ENCODE measurements at places on chromosomes 12 and 14.

GRCh38 chr14:105387530-105387922, 10.8 kb upstream of the TEX22 start:
- DNase-seq = no peak

- DNase-seq = no peak
Measured at GRCh38 chr14:68401855-68402254, 391.0 kb downstream of the ZFP36L1 start.

- no peak for DNase-seq
Measured at GRCh38 chr14:95267306-95267705, 52.4 kb downstream of the CLMN start.

- no peak for DNase-seq
Measured at GRCh38 chr12:11568155-11568761, 81.2 kb upstream of the ETV6 start.

- no peak for DNase-seq
Measured at GRCh38 chr12:124398578-124399227, 103.8 kb downstream of the RFLNA start.

- no peak for DNase-seq
Measured at GRCh38 chr12:55720071-55720564, at the start of gene RDH5. Gene RDH5, plus strand, starts transcription at chr12:55720393. Its CDS starts 792 bp downstream, at chr12:55721185.

DNA sequence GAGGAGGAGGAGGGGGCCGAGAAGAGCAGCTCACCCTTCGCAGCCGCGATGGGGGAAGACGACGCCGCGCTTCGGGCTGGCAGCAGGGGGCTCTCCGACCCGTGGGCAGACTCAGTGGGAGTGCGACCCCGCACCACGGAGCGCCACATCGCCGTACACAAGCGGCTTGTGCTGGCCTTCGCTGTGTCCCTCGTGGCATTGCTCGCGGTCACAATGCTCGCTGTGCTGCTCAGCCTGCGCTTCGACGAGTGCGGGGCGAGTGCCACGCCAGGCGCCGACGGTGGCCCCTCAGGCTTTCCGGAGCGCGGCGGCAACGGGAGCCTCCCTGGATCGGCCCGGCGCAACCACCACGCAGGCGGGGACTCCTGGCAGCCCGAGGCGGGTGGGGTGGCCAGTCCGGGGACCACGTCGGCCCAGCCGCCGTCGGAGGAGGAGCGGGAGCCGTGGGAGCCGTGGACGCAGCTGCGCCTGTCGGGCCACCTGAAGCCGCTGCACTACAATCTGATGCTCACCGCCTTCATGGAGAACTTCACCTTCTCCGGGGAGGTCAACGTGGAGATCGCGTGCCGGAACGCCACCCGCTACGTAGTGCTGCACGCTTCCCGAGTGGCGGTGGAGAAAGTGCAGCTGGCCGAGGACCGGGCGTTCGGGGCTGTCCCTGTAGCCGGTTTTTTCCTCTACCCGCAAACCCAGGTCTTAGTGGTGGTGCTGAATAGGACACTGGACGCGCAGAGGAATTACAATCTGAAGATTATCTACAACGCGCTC, 745 bp downstream of the TRHDE start:
- peak; percentile 15 for DNase-seq

DNA sequence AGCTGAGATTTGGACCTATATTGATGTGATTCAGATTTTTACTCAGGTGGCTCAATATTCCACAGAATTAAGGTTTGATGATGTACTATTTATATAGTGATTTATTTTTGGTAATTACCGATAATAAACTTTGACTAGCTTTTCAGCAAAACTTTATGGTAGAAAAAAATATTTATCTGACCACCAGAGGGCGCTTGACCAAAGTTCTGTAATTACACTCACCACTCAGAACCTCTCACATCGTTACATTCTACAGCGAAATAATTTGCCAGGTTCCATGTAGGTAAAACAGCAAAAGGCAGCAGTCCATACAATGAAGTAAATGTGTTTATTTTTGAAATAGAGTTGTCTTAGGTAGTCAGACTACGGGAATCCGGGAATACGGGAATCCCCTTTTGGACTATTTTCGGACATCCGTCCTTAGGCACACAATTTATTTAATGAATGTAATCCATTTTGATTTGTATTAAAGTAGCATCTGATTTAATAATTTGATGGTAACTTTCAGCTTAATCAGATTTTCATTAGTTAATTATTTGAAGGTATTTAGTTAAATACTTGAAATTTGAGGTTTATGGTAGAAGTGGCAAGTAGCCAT, 143.0 kb upstream of the DDHD1 start:
- DNase-seq = no peak

- no peak for DNase-seq
Measured at GRCh38 chr12:7667125-7667524, 1.4 kb upstream of the APOBEC1 start.

- DNase-seq = no peak
Measured at GRCh38 chr12:51746416-51746815, 102.1 kb downstream of the FIGNL2 start.

DNA sequence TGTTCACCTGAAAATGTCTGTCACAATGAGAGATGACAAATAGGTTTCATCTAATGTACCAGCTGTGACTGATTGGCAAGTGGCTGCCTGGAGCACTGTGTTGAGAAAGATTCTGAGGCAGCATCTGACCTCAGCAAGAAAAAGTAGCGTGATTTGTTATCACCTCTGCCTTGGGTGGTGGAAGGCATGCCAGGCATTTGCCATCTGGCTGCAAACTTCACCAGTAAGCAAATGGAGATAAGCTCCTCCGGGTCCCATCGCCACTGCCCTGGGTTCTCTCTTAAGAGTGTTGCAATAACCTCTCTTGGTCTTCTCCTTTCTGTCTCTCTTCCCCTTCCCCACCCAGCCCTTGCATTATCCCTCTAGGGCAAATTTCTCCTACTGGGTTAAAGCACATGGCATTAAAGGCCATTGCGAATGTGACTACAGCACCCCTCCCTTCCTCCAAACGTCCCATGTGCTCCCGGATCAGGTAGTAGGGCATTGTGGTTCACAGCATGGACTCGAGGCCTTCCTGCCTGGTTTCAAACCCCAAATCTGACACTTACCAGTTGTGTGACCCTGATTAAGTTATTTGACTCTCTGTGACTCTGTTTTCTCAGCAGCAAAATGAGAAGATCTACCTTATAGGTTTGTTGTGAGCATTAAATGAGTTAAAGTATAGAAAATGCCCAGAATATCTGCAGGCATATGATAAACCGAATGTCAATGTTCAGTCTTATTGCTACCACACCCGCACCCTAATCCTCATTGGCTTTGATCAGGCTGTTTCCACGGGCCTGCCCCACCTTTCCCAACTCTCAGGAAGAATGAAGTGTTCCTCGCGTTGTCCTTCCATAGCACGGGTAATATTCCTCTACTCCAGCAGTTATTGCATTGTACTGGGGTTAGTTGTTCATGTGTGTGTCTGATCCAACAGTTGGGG, 8.2 kb upstream of the LGALS3 start:
- DNase-seq = no peak

DNA sequence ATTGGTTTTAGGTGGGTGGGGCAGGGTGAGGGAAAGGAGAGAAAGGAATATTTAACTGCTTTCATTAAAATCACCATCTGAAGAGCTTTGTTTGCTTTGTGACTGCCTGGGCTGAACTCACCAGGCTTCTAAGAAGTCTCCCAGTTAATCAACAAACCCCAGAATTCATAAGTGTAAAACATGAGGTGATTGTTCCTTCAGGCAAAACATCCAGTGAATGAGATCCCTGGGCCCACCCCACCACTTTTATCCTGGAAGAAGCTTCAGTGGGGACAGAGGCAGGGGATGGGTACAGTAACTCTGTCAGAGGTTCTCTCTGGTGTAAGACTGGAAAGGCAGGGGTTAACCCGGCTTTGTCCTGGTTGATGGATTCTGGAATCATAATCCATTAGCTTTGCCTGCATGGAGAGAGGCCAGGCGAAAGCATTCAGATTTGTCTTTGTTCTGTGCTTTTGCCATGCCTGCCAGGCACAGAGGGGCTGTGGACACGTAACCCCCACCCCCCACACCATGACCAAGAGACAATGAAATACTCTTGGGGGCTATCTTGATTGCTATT, 16.7 kb downstream of the PDE1B start:
- DNase-seq = no peak

- DNase-seq = no peak
Measured at GRCh38 chr14:41607966-41608663, 1.4 kb downstream of the LRFN5 start.

DNA sequence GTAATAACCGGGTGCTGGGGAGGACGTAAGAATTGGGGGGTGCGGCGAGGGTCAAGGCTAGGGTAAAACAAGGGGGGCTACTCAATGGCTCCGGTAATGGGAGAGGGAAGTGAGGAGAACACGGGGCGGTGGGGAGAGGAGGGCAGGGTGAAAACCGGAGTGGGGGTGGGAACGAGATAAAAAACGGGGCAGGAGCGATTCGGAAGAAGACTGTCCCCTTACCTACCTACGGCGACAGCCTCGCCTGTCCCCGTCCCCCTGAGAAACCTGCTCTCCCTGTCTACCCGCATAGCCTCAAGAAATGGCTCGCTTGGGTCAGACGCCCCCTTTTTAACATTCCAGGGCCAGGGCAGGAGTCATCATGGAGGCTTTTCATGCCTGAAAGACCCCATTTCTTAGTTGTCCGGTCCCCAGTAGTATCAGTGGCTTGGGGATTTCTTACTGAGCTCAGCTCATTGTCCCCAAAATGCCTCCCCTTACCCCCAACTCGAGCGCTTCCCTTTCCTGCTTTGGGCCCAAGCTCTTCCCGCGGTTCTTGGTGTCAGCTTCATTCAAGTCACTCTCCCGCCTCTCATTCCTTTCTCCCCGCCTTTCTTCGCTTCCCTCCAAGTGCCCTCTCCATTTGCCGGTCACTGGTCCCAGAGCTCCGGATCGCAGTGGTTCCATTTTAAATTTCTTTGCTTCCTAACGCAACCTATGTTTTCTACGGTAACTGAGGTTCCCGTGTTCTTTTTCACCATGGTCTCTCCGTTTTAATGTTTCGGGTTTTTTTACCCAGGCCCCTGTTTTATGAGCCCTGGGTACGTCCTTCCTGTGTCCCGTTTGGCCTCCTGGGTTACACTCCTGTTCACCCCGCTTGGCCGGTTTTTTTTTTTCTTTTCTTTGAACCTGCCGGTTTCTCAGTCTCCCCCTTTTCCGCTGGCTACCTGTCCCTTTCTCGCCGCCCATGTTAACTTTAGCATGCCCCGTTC, 1.2 kb upstream of the WSB2 start:
- DNase-seq = peak; percentile 46

- no peak for DNase-seq
Measured at GRCh38 chr12:12534166-12534866, 28.3 kb downstream of the DUSP16 start.

- DNase-seq = no peak
Measured at GRCh38 chr12:53091756-53092155, 5.7 kb upstream of the IGFBP6 start.

DNA sequence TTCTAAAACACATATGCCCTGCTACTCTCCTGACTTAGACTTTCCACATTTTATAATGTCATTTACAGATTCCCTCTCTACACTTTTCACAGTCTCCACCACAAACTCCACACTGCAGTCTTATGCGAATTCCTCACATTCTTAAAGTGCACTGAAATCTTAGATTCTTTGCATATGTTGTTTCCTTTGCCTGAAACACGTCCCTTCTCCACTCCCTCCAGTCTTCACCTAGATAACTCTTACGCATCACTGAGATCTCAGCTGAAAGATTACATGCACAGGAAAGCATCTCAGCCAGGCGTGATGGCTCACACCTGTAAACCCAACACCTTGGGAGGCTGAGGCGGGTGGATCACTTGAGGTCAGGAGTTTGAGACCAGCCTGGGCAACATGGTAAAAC, 3.8 kb upstream of the ARHGAP9 start:
- no peak for DNase-seq

DNA sequence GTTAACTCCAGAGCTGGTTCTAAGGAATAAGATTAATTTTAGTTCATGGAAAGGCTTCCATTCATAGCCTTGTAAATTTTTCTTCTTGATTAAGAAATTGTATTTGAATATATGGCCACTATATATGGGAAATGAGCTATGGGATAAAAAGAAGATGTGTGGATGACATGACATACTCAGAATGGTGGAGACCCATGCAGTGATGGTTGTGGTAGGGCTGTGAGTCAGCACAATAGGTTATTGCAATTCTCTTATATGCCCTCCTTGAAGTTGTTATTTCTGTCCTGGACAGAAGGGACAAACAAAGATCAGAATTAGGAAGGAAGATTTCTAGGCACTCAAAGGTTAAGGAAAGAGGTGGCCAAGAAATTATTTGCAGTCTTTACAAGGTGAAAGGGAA, 21.5 kb downstream of the RASSF9 start:
- no peak for DNase-seq

DNA sequence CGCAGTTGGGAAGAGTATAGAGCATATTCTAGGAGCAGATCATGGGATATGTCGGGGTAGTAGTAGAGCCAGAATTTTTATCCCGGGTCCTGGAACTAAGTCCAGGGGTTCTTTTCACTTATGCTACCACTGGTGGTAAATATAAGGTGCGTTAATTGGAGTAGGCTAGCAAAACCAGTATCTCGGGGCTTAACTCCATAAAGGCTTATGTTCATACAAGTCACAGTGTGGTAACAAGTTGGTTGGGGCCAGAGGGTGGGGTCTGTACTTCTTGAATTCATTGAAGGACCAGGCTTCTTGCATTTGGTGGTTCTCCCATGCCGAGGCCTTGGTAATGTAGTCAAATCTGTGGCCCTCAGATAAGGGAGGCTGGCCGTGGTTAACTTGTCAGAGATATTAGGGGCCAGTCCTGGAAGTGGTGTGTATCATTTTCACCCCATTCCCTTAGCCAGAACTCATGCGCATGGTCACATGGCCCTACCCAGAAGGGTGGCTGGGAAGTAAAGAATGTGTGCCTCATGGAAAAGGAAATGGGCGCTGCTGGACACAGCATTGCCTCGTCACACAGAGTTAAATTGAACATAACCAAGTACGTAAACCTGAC, 1.5 kb upstream of the ZNF641 start:
- no peak for DNase-seq

DNA sequence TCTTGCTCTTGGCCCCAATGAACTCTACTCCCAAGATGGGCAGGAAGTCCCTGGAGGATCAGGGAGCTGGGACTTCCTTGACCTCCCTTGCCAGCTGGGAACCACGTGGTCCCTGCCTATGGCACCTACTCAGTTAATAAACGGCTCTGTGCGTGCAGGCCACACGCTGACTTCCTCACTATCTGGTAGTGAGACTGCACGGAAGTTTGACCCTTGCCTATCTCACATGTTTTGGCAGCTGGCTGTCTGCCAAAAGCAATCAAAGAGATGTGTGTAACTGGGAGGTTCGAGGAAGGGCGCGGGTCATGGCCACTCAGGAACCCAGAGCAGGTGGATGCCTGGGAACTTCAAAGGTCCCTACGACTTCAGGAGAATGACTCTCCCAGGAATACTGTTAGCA, 57.9 kb downstream of the RFLNA start:
- DNase-seq = no peak

DNA sequence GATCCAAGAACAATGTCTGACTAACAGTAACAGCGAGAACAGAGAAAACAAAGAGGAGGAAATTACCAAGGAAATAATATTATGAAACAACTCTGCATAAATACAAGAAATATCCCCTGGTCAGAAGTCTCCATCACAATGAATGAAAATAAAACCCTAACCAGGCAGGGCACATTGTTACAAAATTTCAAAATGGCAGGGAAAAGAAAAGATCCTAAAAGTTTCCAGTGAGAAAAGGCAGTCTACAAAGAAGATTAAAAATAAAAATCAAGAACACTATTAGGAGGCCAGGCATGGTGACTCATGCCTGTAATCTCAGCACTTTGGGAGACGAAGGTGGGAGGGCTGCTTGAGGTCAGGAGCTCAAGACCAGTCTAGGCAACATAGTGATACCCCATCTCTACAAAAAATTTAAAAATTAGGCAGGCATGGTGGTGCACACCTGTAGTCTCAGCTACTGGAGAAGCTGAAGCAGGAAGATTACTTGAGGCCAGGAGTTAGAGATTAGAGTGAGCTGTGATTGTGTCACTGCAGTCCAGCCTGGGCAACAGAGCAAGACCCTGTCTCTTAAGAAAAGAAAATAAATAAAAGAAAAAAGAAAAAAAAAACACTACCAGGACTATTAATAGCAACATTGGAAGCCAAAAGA, 47.8 kb downstream of the FERMT2 start:
- DNase-seq = no peak
